Small intestine (tissue), 16 donors: ENCODE measurements at places on chromosomes 11 and 22.

- DNase-seq = no peak
Measured at GRCh38 chr11:110763249-110764011, 51.2 kb upstream of the ARHGAP20 start.

- DNase-seq = no peak
Measured at GRCh38 chr11:75315439-75315805, 36.0 kb downstream of the ARRB1 start.

- DNase-seq = no peak
Measured at GRCh38 chr11:63920939-63921417, 4.0 kb upstream of the RCOR2 start.

GRCh38 chr11:10438458-10438857 lies 16.6 kb upstream of the AMPD3 start:
- no peak for DNase-seq

DNA sequence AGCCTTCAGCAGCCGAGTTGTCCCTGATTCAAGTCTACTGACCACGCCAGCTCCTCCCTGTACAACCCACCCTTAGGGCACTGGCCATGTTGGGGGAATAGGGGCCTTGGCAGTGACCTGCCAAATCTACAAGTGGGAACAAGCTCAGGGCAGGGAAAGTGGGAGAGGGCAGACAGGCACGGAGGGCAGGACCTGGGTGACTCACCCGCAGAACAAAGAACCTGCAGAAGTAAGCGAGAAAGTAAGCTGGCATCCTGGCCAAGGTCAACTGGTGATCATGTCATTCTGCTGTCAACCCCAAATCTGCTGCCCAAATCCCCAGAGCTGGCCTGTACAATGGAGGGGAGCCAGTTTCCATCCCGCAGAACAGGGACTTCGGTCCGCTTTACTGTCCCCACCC lies 7.9 kb upstream of the SCGB1A1 start:
- DNase-seq = no peak

DNA sequence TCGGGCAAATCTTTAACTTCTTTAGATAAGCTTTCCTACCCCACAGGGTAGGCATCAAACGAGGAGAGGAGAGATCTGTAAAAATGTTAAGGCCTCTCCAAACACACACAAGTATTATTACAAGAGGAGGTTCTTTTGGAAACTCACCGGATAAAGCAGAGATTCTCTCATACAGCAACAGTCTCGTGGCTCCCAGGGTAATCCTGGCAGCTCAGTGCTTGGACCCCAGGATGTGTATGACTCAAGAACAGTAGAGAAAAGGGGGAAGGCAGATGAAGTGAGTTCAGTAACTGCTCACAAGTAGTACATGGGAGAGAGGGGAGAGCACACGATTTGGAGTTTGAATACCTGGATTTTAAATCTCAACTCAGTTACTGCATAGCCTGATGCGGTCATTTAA lies 120.9 kb downstream of the FEZ1 start:
- DNase-seq = no peak

DNA sequence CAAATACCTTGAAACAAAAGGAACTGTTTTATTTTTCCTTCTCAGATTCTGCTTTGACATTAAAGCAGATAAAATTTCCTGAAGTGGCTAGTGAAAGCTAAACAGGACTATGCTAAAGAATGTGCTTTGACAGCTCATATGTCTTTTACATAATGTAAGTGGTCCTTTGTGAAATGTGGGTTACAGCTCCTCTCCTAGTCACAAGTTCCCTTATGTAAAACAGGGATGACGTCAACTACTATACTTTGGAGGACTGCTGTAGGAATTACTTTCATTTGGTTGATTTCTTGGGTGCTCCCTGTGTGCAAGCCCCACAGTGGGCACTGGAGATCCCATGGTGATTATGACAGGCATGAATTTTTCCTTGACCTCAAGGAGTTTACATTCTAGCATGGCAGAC lies 216.6 kb upstream of the NARS2 start:
- no peak for DNase-seq

GRCh38 chr22:38110863-38111852 lies 674 bp upstream of the BAIAP2L2 start:
- DNase-seq = peak; percentile 91

DNA sequence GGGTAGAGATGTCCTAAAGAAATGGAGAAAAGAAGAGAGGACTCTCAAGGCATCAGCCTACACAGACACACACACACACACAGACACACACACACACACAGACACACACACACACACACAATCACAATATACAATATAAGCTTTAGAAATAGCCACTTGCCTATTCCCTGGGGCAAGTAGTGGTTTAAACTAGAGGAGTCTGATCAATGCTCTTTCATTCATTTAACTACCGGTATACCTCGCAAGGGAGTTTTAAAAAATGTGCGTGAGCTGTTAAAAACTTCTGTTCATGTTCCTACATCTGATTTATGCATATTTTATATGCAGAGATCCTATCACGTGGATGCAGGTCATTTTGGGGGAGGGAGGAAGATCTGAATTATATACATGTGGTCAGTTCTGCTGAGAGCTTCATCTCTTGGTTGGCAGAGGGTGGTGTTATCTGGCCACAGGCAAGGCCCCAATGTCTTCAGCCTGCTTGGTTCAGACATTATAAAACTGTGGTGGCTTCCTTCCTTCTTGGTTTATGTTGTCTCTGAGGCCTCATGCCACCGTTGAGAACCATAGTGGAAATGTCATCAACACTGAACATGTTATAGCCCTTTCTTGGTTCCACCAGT lies 56.6 kb downstream of the SYT13 start:
- DNase-seq = no peak

GRCh38 chr11:128315933-128316332 lies 271.4 kb downstream of the ETS1 start:
- DNase-seq = no peak

- no peak for DNase-seq
Measured at GRCh38 chr11:93053864-93054263, 84.4 kb downstream of the MTNR1B start.

DNA sequence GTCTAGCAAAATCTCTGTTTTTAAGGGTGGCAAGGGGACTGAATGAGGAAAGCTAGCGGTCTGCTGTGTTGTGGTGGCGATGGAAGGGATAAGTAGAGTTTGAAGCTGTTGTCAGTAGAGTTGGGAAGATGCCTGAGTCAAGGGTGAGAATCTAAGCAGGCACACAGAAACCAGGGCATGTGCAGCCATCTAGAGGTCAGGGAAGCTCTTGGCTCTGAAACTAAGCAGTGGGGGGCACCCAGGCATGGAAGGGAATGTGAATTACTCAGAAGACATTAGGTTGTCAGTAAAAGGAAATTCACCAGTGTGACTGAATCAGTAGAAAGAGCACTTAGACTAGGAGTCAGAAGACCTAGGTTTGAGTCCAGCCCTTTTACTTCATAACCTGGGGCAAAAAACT lies 15.4 kb downstream of the BMAL1 start:
- DNase-seq = no peak

GRCh38 chr11:27557226-27557625 lies 50.7 kb upstream of the LIN7C start:
- DNase-seq = no peak

DNA sequence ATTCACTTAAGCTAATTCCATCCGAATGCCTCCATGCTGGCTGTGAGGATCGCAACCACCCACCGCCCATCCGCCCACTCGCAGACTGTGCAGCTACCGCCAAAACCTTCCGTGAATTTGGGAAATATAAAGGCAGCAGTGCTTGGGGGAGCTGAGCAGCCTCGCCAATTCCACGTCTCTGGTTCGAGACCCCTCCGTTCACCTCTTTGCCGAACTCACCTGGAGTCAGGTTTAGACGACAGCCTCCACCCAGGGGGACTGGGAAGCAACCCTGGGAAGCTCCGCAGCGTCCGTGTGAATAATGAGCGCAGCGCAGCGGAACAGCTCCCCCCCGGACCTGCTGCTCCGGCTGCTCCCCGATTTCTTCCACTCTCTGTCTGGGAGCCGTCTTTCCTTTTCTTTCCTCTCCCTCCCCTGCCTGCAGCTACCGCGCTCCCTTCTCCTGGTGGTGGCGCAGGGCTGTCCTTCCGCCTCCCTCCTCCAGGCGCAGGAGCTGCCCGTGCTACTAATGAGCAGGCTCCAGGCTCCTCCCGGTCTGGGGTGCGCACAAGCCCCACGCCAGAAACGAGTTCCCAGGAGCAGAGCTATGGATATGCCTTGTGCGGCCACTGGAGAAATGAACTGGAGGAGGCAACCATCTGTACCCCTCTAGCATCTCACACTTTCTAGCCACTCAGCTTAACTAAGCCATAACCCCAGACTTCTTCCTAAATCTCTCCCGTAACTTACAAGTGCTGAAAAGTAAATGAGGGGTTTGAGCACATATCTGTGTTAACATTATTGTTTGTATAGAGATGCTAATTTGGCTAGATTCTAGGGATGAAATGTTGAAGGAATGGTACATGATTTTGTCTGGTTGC lies 107.3 kb downstream of the XKR3 start:
- no peak for DNase-seq

- no peak for DNase-seq
Measured at GRCh38 chr22:26547426-26547825, 35.2 kb upstream of the TFIP11 start.
